NCI-H1694 treated with DMSO at 0.1 percent for 48 hours (cell line): ENCODE measurements at places on chromosomes 7 and 10.

GRCh38 chr7:1127001-1127400 lies 33.0 kb downstream of the ZFAND2A start:
- no peak for DNase-seq

DNA sequence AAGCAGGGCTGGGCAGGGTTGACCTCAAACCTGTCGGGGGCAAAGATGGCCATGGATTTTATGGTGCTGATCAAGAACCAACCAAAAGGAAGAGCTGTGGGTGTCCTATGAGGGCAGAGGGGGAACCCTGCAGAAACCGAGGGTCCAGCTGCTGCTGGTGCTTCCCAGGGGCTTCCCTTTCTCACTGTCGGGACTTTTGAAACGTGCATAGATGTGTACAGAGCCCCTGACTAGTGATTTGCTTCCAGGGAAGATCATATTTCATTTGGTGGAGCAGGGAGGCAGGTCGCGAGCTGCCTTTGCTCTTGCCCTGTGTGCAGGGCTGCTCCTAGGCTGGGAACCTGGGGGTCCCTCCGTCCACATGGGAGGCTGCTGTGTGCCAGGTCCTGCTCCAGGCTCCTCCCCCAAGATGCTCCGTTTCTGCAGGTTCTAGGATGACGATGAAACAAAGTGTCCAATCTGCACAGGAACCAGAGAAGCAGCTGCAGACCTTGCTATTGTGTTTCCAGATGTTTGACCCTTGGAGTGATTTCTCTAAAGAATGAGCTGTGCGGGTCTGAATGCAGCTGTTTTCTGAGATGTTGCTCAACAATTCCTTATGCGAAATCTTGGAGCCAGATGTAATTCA lies 9.4 kb upstream of the INPP5A start:
- no peak for DNase-seq

DNA sequence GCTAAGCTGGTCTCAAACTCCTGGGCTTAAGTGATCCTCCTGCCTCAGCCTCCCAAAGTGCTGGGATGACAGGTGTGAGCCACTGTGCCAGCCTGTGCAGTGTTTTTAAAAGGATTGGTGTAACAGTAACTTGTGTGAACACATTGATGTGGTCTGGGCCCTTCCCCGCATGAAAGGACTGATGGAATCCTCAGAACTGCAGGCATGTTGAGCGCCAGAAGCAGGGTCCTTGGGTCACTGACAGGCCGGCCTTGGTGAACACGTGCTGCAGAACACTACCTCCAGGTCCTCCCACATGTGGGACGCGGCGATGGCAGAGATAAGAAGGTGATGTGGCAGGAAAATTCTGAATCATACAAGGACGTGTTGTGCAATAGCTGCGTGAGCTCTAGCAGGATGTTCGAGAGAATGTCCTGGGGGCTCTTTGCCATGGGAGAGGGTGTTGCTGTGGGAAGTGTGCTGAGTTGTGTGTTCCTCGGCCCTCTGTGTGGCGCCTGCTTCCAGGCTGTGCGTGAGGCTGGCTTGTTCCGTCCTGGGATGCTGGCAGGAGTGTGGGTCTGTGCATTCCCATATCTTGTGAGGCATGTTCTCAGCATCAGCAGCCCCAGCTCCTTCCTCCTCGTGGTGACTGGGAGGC lies 68.2 kb downstream of the DNAJB6 start:
- no peak for DNase-seq

- DNase-seq: no peak
Observed at GRCh38 chr7:134355927-134356326, 39.2 kb upstream of the SLC35B4 start.

DNA sequence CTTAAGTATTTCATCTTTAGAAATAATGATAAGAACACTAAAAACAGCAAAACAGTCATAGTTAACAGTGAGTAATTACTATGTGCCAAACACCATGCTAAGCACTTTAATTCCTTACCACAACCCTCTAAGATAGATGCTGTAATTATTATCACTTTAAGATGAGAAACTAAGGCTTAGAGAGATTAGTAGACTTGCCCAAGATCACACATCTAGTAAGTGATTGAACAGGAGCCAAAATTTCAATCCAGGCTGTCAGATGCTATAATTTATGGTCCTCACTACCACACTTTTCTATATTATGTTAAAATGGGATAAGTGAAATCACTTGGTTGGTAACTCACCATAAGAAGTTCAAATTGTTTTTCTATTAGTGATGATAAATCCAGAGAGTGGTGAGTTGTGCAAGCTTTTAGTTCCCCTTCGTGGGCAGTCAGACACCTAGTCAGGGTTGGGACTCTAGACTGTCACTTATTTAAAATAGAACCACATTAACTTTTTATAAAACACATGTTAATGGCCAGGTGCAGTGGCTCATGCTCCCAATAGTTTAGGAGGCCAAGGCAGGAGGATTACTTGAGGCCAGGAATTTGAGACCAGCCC lies 85.9 kb upstream of the GATA3 start:
- DNase-seq: no peak

- no peak for DNase-seq
Observed at GRCh38 chr10:23063973-23064812, 31.2 kb upstream of the MSRB2 start.

DNA sequence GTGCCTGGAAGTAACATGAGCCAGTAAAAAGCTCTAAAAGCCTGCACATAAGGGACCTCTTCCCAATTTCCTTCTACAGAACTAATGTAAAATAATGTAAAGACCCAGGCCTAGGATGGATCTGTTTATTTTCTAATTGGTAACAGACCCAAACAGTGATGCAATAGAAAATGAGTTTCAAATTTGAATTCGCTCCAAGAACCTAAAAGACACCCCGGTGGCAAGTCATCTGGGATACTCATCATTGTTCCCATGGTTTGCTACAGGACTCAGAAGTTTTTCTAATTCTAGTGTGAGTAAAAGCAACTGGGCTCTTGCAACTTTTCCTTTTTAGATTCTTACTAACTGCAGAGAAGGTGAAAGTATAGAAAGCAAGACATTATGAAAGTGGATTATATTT lies 271.3 kb upstream of the CACNA2D1 start:
- no peak for DNase-seq

GRCh38 chr7:50267525-50268041 lies 36.9 kb upstream of the IKZF1 start:
- DNase-seq: no peak

- DNase-seq: no peak
Observed at GRCh38 chr7:7183838-7184463, 1.6 kb downstream of the C1GALT1 start.

- DNase-seq: no peak
Observed at GRCh38 chr10:86447432-86447831, 74.2 kb downstream of the WAPL start.

GRCh38 chr7:27189295-27189996 lies 4.4 kb upstream of the HOXA11 start:
- DNase-seq: no peak

GRCh38 chr10:5890452-5890915 lies 441 bp downstream of the FBH1 start:
- no peak for DNase-seq

DNA sequence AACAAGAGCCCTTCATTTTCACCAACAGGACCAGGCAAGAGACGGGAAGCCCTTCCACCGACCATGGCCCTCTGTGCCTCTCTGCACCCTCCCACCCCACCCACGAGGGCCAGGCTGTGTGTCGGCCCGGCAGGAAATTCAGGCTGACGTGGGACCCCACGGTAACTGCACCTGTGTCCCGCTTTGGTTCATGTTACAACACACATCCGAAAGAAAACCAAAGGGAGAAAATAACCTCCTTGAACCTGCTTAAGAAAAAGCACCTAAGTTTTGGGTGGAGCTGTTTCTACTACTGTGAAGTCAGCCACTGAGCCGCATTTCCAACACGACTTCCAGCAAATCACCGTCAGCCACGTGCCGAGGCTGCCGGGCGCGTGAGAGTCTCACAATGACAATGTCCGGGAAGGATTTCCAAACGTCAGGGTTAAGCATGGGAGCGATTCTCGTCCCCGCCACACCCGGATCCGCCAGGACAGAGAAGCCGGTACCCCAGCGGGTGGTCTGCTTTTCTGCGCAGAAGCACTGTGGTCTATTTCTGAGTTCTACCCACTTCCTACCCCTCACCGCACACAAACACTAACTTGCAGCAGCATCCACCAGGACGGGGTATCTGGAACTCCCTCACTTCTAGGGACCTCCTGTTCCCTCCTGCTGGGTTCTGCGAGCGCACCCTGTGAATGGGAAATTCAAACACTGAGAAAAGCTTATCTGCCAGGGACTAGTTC lies 36.6 kb downstream of the AMZ1 start:
- DNase-seq: no peak

DNA sequence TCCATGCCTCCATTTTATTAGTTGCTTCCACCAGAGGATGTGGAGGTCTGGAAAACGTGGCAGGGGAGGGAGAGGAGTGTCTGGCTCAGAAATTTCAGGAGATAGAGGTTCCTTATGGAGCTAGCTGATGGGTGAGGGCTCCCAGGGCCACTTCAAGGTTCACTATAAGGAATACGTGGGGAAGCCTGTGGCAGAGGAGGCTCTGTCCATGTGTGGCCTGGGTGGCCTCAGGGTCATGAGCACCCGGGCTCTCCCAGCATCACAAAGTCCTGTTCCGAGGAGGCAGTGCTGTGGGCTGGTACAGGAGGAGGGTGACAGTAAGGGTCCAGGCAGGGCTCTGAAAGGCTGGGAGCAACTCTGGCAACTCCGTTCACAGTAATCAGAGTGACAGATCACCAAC lies 24.6 kb downstream of the ARHGAP22 start:
- DNase-seq: no peak

- DNase-seq: no peak
Observed at GRCh38 chr7:145860809-145861208, 255.8 kb upstream of the CNTNAP2 start.
